Activated T-cell treated with anti-CD3 and anti-CD28 coated beads, Interleukin-2, amount 50 U/mL, for 1 hour (primary cell): ENCODE measurements at places on chromosomes 1 and 21.

GRCh38 chr1:235632506-235633401, 16.8 kb downstream of the GNG4 start:
- DNase-seq = no peak

GRCh38 chr1:12146343-12147112, 20.3 kb upstream of the TNFRSF1B start:
- DNase-seq = no peak

DNA sequence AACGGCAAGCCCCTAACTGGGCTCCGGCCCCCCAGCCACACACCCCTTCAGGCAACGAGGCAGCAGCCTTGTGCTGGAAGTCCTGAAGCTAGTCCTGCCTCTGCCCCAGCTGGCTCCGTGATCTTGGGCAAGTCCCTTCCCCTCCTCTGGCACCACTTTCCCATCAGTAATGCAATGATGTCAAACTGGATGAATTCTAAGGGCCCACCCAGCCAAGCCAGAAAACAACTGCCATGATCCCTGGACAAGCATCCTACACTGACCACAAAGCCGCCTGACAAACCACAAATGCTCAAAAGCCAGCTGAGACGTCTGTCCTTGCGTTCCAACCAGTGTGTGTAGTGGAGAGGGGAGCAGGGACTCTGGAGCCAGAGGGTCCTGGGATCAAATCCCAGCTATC, 26.8 kb downstream of the IFFO2 start:
- no peak for DNase-seq

DNA sequence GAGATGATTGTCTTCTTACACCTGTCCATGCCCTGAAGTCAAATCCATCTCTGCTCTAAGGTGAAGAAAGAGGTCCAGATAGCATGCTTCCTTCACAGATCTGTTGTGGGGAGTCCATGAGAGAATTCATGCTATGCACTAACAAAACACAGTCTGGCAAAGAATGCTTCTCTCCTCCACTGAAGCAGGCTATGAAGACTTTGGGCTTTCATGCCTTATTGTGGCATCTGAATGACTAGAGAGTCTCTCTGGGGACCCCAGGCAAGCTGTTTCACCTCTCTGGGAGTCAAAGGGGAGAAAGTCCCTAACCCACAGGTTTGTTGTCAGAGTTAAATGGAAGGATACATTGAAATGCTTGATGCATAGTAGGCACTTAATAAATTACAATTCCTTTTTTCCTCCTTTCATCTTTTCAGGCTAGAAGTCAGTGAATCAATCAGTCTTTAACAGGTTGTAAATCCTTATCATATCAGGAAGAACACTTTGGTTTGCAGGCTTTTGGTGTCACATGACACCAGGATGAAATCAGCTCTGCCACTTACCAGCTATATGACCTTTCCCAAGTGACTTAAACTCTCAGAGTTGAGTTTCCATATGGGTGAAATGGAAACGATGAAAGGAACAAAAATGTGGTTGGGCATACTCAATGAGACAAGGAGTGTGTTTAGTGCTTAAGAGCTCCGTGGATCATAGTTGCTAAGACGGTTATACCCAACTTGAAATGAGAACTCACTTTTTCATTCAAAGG, 200.1 kb upstream of the DAB1 start:
- no peak for DNase-seq

DNA sequence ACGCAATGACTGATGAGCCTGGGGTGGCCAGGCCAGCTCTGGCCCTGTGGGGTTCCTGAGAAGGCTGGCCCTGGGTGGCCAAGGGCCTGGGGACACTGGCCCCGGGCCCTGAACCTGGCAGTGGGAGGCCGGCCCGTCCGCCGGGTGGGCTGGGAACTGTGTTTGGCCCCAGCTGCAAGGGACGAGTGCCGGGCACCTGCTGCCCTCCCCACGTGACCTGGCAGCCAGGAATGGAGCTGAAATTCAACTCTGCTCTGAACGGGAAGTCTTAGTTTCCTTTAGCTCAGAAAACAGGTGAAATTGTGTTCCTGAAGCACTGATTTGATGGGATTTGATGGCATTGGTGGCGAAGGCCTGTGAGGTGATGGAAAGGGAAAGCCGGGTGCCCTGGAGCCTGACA, 8.2 kb upstream of the TTLL10 start:
- no peak for DNase-seq

- DNase-seq = peak; percentile 23
These were observed 111.9 kb upstream of the L1TD1 start for GRCh38 chr1:62082456-62083363.

DNA sequence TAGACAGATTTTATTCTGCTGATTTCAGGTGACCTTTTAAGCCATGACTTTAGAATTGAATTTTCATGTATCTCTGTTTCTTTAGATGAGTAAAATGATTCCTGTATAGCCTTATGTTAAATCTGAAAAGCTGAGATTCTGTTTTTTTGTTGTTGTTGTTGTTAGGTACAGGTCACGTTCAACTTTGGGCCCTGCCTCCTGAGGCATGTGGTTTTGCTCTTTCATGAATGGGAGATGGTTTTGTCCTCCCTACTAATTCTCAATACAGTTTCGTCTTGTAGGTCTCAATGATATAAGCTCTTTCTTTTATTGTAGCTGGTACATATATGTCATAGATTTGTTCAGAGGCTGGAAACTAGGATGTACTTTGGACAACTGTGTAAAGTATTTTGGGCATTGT, 79.6 kb downstream of the CDC14A start:
- no peak for DNase-seq

GRCh38 chr1:208934933-208935332, 648.6 kb upstream of the CAMK1G start:
- no peak for DNase-seq
